ENCODE measurements at places on chromosomes 7 and 10. TPM values are rescaled to one million over a fixed set of nuclear protein-coding genes. Genes with fewer than 3 reads are reported as not detected.

SGCE gene
- 77.4 TPM for total RNA-seq

SUGCT gene
- total RNA-seq = 1.9 TPM

THSD7A gene
- 2.5 TPM for total RNA-seq

GJD4 gene
- not detected for total RNA-seq

TCTN3 gene
- total RNA-seq = 38.3 TPM

INMT gene
- 219 TPM for total RNA-seq

CDHR1 gene
- total RNA-seq = not detected

CARD11 gene
- total RNA-seq = under 0.01 TPM

Data from fibroblast of the aortic adventitia (primary cell).